NT2/D1 (cell line): ENCODE measurements at places on chromosomes 12 and 14.

DNA sequence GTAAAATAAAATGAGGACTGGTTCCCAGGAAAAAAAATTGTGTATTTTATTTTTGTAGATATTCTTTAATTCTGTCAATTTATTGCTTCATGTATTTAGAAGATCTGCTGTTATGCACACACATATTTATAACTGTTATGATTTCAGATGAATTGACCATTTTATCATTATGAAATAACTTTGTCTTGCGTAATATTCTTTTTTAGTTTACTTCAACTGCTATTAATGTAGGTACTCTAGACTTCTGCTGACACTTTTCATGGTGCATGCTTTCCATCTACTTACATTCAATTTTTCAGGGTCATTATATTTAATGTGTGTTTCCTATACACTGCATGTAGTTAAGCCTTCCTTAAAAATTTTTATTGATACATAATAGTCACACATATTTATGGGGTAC, 86.3 kb downstream of the PDE6H start:
- no peak for DNase-seq

GRCh38 chr14:78131201-78131600, 39.0 kb upstream of the NRXN3 start:
- DNase-seq: no peak

- DNase-seq: no peak
Measured at GRCh38 chr12:120263748-120264085, 1.8 kb downstream of the PXN start.

GRCh38 chr12:120936197-120936596, 32.0 kb upstream of the SPPL3 start:
- no peak for DNase-seq

DNA sequence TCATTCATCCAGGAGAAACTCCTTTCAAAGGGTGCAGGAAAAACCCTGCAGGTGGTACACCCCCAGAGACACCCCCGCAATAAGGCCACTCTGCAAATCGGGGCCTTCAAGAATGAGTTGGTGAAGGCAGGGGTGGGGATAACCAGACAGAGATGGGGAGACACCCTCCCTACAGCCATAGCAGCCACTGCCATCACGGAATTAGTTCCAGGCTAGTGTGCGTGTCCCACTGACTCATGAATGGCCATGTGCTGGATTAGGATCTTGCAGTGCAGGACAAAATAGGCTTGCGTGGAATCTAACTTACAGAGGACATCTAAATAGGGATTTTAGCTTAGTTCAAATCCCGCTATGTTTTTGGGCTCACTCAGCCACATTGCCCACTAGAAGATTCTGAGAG, 37.8 kb downstream of the SPRING1 start:
- no peak for DNase-seq

- no peak for DNase-seq
Measured at GRCh38 chr14:61726778-61727658, 31.7 kb downstream of the HIF1A start.

DNA sequence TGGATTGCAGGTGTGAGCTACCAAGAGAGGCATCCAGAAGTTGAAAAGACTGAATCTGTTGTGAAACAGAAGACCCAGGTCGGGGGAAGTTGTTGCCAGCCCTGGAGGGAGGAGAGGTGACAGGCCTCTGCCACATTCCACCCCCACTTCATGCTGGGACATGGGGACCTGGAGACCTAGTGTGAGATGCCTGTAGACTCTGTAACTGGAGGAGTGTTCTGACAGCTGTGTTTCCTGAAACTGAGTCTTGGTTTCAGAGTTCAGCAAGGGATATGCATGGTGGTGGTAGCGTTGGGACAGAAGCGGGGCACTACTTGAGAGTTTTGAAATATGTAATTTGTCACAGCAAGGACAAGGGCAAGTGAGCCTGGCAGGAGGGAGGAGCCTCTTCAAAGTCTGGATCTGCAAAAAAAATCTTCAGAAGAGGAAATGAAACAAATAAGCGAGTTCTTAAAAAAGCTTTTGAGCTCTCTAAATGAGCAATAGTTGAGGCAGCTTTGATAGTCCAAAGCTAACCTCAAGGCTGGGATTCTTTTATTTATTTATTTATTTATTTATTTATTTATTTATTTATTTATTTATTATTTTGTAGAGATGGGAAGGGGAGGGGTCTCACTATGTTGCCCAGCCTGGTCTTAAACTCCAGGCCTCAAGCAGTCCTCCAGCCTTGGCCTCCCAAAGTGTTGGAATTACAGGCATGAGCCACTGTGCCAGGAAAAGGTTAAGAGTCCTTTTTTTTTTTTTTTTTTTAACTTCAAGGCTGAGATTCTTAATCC, 58.9 kb upstream of the EEA1 start:
- DNase-seq: no peak

- no peak for DNase-seq
Measured at GRCh38 chr12:115075552-115076170, 391.7 kb upstream of the TBX3 start.

DNA sequence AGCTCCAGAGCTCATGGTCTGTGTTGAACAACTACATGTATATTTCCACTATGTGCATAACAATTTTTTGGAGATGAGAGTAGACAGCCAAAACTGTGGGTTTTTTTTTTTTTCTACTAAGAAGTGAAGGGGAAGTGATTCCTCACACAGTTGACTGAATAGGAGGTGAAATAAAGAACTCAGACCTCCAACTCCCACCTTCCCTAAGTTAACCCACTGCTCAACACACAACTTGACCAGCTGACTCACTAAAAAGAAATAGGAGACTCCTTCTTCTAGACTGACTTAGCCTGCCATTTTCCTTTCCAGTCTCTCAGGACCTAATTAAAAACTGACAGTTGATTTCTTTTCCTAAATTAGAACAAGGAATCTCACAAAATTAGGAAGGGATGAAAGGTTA, 1.7 kb downstream of the M6PR start:
- DNase-seq: no peak

DNA sequence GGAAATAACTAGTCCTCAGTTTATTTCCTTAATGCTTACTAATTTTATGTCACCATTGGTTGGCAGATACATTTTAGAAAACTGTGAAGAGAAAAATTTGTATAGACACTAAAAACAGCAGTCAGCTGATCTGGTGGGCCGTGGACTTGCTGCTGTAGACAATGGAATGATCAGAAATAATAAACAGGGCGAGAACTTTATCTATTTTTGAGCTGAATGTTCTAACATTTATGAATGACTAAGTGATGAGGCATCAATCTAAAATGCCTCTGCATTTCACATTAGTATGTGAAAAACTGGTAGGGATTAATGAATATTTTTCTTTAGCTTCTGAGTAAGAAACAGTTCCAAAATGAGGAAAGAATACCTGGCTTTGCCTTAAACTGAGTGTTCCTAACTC, 24.8 kb upstream of the PKP2 start:
- DNase-seq: no peak

DNA sequence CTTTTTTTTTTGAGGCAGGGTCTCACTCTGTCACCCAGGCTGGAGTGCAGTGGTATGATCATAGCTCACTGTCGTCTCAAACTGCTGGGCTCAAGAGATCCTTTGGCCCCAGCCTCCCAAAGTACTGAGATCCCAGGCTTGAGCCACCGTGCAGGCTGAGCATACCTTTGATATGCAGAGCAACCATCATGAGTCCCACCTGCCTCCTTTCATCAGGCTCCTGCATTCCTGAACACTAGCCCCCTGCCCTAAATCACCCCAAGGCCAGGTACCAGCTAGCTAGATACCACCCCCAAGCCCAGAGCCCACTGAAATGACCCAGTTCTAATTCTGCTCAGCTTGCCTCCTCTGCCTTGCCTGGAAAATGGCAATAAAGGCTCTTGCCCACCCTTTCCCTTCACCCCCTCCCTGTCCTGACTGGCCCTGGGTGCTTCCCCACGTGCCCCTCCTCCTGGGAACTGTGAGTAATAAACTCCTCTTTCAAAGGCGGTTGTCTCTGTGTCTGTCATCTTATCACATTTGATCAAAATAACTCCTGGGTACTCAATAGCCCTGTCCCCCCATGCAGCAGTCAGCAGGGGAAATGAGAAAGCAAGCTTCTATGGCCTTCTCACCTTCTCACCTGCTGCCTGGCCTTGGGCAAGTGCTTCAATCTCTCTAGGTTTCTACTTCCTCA, 6.4 kb upstream of the BRF1 start:
- DNase-seq: no peak

- DNase-seq: no peak
Measured at GRCh38 chr12:130622803-130623202, 93.3 kb downstream of the RIMBP2 start.

GRCh38 chr14:37810094-37810801, 214.8 kb downstream of the TTC6 start:
- no peak for DNase-seq

DNA sequence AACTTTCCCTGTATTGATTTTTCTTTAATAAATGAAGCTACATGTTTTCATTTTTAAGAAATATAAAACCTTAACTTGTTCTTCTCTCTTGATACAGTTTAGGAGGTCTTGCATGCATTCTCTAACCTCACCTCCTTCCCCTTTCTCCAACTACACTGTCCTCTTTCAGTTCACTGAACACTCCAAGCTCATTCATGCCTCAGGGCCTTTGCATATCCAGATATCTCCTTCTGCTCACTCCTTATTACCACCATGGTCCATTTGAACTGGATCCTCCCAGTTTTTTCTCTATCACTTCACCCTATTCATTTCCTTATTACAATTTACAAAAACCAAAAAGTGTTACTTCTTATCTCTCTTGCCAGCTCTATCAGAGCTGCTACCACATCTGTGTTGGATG, 242.9 kb upstream of the PLEKHG7 start:
- no peak for DNase-seq
